Prostate gland (tissue), 2 donors: ENCODE measurements at places on chromosomes 11 and 22.

DNA sequence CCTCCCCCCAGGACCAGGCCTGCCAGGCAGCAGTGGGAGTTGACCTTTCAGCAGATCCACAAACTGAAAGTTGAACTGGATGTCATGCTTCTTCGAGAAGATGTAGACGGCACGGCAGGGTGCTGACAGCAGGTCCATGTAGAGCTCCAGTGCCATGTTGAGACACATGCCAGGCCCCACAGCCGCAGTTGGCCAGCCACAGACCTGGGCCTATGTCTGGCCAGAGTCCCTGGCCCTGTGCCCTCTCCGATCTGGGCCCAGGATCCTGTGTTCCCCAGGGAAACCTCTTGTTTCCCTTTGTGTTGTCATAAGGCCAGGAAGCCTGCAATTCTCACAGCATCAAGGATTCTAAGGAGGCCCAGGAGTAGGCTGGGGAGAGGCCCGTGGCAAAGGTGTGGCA is at the start of gene GSTT4:
Gene GSTT4 (minus strand): TSS at position 253 of the 400 bp plus-strand sequence. CDS start 97 bp downstream, at position 156.
- DNase-seq: no peak

- DNase-seq: no peak
These were observed 324.0 kb downstream of the RAB38 start for GRCh38 chr11:87851234-87851633.

- no peak for DNase-seq
These were observed 87.7 kb downstream of the TECTA start for GRCh38 chr11:121188776-121189175.

DNA sequence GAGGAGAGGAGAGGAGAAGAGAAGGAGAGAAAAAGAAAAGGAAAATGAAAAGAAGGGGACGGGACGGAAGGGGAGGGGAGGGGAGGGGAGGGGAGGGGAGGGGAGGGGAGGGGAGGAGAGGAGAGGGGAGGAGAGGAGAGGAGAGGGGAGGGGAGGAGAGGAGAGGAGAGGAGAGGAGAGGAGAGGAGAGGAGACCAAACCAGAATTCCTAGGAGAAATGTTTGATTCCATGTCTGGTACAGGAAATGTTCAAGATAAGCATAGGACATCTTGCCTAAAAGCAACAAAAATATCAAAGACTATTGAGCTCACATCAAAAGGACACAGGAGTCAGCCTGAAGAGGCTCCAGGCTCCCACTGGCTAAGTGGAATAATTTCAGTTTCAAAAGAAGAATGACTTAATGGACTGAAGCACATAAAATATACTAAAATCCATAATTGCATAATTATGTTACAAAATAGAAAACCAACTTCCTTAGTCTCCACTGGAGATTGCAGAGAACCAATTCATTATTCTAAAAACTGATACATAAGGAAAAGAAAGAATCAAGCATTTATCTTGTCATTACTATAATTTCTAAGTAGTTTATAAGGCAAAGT is 101.1 kb upstream of the APOA1 start:
- DNase-seq: no peak

DNA sequence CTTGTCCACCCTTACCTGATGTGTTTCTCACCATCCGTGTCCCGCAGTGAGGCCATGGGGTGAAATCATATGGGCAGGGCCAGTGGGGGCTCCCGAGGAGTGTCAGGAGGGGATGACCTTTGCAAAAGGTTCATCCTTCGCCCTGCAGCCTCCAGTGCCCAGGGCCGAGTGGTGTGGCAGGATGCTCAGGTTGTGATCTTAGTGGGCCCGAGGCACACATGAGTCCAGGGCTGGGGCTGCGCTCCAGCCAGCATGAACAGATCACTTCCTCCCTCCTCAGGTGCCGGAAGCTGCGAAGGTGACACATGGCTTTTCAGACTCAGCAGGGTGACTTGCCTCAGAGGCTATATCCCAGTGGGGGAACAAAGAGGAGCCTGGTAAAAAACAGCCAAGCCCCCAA is 2.8 kb upstream of the FKBP2 start:
- no peak for DNase-seq

GRCh38 chr11:26096451-26096850 is 235.5 kb upstream of the ANO3 start:
- DNase-seq: no peak

- no peak for DNase-seq
These were observed 985.1 kb downstream of the BRD1 start for GRCh38 chr22:48842583-48842945.

DNA sequence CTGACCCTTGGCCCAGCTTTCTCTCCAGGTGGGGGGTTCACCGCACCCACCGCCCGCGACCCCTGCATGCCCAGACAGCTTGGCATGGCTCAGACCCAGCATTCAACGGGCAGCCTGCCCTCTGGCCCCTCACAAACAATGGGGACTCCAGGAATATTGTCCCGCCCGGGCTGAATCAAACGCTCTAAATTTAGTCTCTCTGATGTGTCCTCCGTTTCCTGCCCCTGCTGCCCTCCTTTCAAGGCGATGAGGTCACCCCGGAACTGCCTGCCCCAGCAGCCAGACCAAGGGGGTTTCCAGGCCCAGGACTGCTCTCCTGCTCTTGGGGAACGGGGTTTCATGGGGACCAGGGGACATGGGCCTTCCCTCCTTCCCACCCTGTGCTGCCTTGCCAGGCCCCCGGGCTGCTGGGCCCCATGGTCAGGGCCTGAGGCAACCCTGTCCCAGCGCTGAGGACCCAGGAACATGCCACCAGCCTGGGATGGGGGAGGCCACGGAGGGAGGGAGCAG is 10.1 kb upstream of the PDGFB start:
- DNase-seq: no peak

DNA sequence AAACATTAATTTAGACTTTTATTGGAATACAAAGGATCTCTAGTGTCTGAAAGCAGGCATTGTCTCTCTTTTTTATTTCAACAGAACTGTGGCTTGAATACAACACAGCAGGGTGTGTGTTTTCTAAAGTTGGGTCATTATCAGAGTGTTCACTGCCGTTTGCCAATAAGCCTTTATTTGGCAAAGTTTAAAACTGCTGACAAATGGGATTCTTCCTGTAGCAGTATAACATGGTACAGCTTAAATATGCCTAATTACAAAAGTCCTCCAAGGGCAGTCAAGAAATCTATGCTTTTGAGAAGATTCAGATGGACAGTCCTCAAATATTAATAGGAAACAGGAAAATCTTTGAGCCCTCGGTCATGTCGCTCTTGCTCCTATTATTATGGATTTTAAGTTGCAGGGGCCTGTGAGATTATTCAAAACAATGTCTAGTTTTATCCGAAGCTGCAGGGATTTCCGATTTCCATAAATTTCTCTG is 199.9 kb downstream of the MAML2 start:
- no peak for DNase-seq

DNA sequence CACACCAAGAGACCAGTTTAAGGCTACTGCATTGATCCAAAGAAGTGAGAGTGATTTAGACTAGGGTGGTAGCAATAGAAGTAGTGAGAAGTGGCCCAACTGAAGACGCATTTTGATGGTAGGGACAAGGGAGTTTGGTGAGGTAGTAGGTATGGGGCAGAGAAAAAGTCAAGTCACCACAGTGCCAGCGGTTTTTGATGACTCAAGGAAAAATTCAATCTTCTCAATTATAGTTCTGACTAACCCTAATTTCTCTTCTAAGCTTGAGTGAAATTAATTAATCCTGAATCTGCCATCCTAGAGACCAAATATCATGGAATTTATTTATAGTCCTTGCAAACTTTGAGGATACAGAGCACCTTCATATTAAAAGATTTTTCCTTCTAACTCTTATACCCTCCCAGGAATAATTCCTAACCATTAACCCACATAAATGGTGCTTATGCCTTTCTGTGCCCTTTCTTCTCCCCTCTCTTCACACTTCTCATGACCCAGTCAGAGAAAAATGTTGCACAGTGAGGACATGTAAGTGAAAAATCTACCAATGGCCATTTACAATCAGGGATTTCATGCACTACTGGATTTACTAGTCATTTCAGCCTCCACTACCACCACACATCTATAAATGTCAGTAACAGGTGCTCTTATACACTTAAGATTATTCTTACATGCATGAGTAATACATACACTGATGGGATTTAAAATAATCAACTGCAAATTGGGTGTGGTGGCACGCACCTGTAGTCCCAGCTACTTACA is 45.9 kb upstream of the ARHGAP32 start:
- no peak for DNase-seq

GRCh38 chr22:36383110-36383581 is 4.6 kb downstream of the MYH9 start:
- DNase-seq: no peak

- peak; percentile 41 for DNase-seq
These were observed 7.1 kb upstream of the TAB1 start for GRCh38 chr22:39392341-39392948.
